Suprapubic skin (tissue), 4 donors: ENCODE measurements at places on chromosomes 2 and 18.

DNA sequence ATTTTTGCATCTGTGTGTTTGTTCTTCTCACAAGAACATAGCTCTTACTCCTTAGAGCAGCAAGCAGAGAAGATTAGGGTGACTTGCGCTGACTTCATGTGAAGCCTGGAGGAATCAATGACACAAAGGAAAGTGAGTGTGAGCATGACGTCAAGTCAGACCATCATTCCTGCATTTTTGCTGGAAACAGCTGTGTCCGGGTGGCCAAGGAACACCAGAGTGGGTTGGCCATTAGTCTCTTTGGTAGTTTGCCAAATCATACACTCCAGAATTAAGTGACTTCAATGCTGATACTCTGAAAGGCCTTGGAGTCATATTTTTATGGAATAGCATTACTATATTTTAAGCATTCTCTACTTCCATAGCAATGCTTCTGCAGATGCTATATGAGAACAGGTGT, 597.2 kb downstream of the DCDC2C start:
- H3K27ac ChIP-seq, result no peak overlapping the region
- H3K36me3 ChIP-seq, result no peaks in the 10 kb centered on the region
- no peak overlapping the region for H3K4me3 ChIP-seq
- no peaks in the 10 kb centered on the region for H3K27me3 ChIP-seq
- DNase-seq, result no peak
- H3K4me1 ChIP-seq, result no peaks in the 10 kb centered on the region

- no peaks in the 10 kb centered on the region for H3K36me3 ChIP-seq
- peak overlapping the region; percentile 21 for H3K27ac ChIP-seq
- H3K4me1 ChIP-seq, result peaks cover 31% of the 10 kb centered on the region
- H3K27me3 ChIP-seq, result no peaks in the 10 kb centered on the region
These were observed 41.8 kb downstream of the TCF7L1 start for GRCh38 chr2:85174943-85175342.

DNA sequence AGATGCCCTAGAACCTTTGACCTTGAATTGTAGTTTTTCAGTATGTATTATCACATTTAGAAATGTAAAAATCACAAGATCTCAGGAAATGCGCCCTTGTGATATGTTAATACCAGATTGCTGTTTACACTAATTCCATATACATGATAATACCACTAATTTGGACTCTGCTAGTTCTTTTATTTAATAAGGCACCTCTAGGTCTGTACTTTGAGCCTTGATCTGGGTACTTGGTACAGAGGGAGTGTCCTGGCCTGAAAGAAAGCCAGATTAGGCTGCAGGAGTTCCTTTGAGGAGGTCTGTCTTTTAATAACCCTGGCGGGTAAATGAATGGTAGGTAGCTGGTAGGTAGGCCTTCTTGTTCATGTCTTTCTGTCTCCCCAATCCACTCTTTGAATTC, 26.3 kb downstream of the PLEKHA3 start:
- H3K36me3 ChIP-seq, result peaks cover 50% of the 10 kb centered on the region
- no peaks in the 10 kb centered on the region for H3K4me1 ChIP-seq
- H3K4me3 ChIP-seq, result no peak overlapping the region
- no peak overlapping the region for H3K27ac ChIP-seq
- no peaks in the 10 kb centered on the region for H3K27me3 ChIP-seq
- DNase-seq, result no peak

- no peak overlapping the region for H3K27ac ChIP-seq
- no peaks in the 10 kb centered on the region for H3K27me3 ChIP-seq
- peaks cover 12% of the 10 kb centered on the region for H3K4me1 ChIP-seq
- no peaks in the 10 kb centered on the region for H3K36me3 ChIP-seq
- no peak for DNase-seq
- H3K4me3 ChIP-seq, result no peak overlapping the region
These were observed 95.7 kb upstream of the SLC39A10 start for GRCh38 chr2:195561116-195561921.

- no peaks in the 10 kb centered on the region for H3K27me3 ChIP-seq
- H3K27ac ChIP-seq, result peak overlapping the region; percentile 99
- no peaks in the 10 kb centered on the region for H3K36me3 ChIP-seq
- DNase-seq, result no peak
- peaks cover 29% of the 10 kb centered on the region for H3K4me1 ChIP-seq
These were observed 2.1 kb upstream of the PPP1CB start for GRCh38 chr2:28749526-28749925.

DNA sequence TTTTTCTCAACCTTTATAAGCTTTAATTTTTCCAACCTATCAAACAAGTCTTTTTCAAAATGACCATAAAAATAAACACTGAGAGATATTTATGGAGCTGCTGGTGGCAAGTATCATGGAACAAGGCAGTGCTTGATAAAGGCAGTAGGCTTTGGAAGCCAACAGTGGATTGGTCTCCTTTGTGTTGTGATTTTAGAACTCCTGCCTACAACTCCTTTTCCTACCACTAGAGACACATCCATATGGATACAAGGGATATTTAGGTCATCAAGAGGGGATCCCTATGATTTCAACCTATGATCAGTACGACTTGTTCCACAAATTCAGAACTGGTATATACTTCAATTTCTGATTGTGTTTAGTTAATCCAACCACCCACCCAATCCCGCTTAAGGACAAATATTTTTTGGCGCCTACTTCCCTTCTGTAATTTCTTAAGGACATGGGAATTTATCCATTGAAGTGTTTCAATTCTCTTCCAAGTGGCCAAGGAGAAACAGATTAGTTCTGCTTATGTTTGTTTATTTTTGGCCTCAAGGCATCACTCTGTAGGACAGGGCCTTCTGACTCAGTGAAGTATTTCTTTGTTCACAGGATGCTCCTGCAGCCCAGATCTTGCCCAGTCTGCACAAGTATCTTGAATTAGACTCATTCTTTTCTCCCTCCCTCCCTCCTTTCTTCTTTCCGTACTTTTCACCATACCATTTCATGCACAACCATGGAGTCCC, 2119.6 kb upstream of the PIK3C3 start:
- no peak for DNase-seq
- H3K27me3 ChIP-seq, result no peaks in the 10 kb centered on the region
- no peaks in the 10 kb centered on the region for H3K4me1 ChIP-seq
- H3K27ac ChIP-seq, result no peak overlapping the region
- H3K36me3 ChIP-seq, result no peaks in the 10 kb centered on the region

GRCh38 chr18:37524139-37524497, 41.5 kb downstream of the CELF4 start:
- H3K4me1 ChIP-seq, result peaks cover 4% of the 10 kb centered on the region
- no peak overlapping the region for H3K27ac ChIP-seq
- no peaks in the 10 kb centered on the region for H3K36me3 ChIP-seq
- H3K27me3 ChIP-seq, result peaks cover 61% of the 10 kb centered on the region
- H3K4me3 ChIP-seq, result no peak overlapping the region

GRCh38 chr2:70854411-70854810, 18.8 kb upstream of the CD207 start:
- H3K36me3 ChIP-seq, result no peaks in the 10 kb centered on the region
- no peak overlapping the region for H3K4me3 ChIP-seq
- no peak for DNase-seq
- no peak overlapping the region for H3K27ac ChIP-seq
- peaks cover 3% of the 10 kb centered on the region for H3K27me3 ChIP-seq

- H3K27ac ChIP-seq, result no peak overlapping the region
- H3K4me1 ChIP-seq, result no peaks in the 10 kb centered on the region
- no peaks in the 10 kb centered on the region for H3K27me3 ChIP-seq
These were observed 107.7 kb downstream of the INHBB start for GRCh38 chr2:120453635-120453998.

DNA sequence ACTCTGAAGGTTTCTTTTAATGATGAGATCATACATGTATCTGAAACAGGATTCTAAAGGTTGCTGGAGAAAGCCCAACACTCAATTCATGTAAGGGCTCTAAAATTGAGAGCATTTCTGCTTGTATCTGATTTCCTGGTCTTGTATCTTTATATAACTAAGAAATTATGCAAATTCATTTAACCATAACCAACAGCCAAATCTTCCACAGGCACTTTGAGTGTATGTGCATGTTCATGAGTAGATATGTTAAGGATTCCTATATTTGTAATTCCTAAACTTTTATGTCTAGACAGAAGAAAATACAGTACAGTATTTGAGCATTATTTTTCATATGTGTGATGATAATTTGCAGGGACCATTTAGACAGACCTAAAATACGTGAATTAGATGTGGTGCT, 20.4 kb upstream of the PELI1 start:
- H3K36me3 ChIP-seq, result no peaks in the 10 kb centered on the region
- no peak overlapping the region for H3K27ac ChIP-seq
- H3K4me3 ChIP-seq, result no peak overlapping the region
- H3K27me3 ChIP-seq, result no peaks in the 10 kb centered on the region

DNA sequence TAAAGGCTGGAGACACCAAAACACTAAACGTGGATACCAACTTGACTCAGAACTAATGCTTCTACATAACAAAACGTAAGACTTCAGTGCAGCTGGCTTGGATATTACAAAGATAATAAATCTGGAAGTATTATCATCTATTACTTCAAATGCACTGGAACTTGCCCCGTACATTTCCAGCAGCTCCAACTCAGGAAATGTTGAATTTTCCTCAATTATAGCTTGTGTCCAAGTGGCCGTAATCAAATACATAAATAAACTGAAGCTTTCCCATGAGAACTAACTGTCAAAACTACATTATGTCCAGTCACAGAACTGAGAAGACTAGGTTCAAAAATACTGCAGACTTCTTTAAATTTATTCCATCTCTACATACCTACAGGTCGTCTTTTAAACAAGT, 6.2 kb downstream of the PDE1A start:
- H3K36me3 ChIP-seq, result no peaks in the 10 kb centered on the region
- no peaks in the 10 kb centered on the region for H3K4me1 ChIP-seq
- no peak overlapping the region for H3K4me3 ChIP-seq
- H3K27me3 ChIP-seq, result no peaks in the 10 kb centered on the region
- H3K27ac ChIP-seq, result no peak overlapping the region

DNA sequence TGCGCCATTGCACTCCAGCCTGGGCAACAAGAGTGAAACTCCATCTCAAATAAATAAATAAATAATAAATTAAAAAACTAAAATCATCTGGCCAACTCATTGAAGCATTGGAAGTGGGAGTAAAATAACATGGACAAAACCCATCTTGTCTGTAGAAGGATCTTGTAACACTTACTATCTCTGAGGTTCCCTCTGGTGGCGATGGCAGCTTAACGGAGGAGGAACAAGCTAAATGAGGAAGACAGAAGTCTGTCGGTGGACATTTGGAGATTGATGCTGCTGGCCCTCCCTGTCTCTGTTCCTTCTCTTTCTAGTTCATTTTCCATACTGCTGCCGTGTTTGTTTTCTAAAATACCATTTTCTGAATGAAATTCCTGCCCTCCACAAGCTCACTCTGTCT, 43.4 kb downstream of the ZCCHC2 start:
- H3K4me1 ChIP-seq, result no peaks in the 10 kb centered on the region
- no peak overlapping the region for H3K4me3 ChIP-seq
- H3K27ac ChIP-seq, result no peak overlapping the region
- H3K36me3 ChIP-seq, result peaks cover 65% of the 10 kb centered on the region
- DNase-seq, result no peak

GRCh38 chr2:102258025-102258385, 53.4 kb upstream of the IL1RL1 start:
- no peaks in the 10 kb centered on the region for H3K36me3 ChIP-seq
- H3K4me1 ChIP-seq, result peaks cover 4% of the 10 kb centered on the region
- no peak overlapping the region for H3K27ac ChIP-seq
- no peak overlapping the region for H3K4me3 ChIP-seq
- no peak for DNase-seq

- no peaks in the 10 kb centered on the region for H3K27me3 ChIP-seq
- no peaks in the 10 kb centered on the region for H3K36me3 ChIP-seq
- H3K4me3 ChIP-seq, result no peak overlapping the region
- no peaks in the 10 kb centered on the region for H3K4me1 ChIP-seq
These were observed 205.9 kb downstream of the PTGR3 start for GRCh38 chr18:75003039-75003438.

GRCh38 chr2:44777537-44777936, 164.0 kb upstream of the SIX3 start:
- no peaks in the 10 kb centered on the region for H3K36me3 ChIP-seq
- H3K4me1 ChIP-seq, result peaks cover 13% of the 10 kb centered on the region
- H3K4me3 ChIP-seq, result no peak overlapping the region
- no peak for DNase-seq
- no peaks in the 10 kb centered on the region for H3K27me3 ChIP-seq
- no peak overlapping the region for H3K27ac ChIP-seq

- no peaks in the 10 kb centered on the region for H3K27me3 ChIP-seq
- no peak overlapping the region for H3K4me3 ChIP-seq
- no peaks in the 10 kb centered on the region for H3K4me1 ChIP-seq
- no peaks in the 10 kb centered on the region for H3K36me3 ChIP-seq
These were observed 91.3 kb downstream of the BAZ2B start for GRCh38 chr2:159525012-159525411.

- H3K4me1 ChIP-seq, result no peaks in the 10 kb centered on the region
- no peak overlapping the region for H3K27ac ChIP-seq
These were observed 61.4 kb upstream of the TWSG1 start for GRCh38 chr18:9273221-9273620.

DNA sequence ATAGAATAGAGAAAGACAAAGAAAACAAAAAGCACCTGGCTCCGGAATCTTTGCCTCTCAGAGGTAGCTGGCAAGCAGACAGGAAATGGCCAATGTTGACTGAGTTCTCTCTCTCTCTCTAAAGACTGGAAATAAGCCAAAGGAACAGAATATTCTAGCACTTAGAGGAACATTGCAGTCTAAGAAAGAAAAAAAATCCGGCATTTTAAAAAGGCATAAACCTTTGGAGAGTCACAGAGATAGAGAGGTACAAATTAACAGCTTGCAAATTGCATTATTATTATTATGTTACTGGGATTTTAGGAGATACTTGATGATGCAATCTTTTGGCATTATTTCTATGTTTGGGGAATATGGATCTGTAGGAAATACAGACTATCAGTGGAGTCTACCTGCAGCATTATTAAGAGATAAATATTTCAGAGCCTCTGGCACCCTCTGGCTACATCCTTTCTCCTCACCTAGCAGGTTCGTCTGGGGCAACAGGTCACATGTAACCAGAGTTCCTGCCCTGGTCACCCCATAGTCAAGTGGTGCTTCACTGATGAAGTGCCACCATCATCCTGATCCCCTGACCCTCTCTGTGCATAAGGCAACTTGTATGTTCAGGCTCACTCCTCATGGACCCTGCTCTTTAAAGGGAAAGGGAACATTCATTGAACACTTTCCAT, 318.9 kb upstream of the ACVR2A start:
- DNase-seq, result no peak
- no peaks in the 10 kb centered on the region for H3K36me3 ChIP-seq
- no peak overlapping the region for H3K27ac ChIP-seq
- H3K4me3 ChIP-seq, result no peak overlapping the region

GRCh38 chr2:203586206-203586605, 51.1 kb upstream of the RAPH1 start:
- H3K4me3 ChIP-seq, result no peak overlapping the region
- no peak overlapping the region for H3K27ac ChIP-seq
- no peaks in the 10 kb centered on the region for H3K36me3 ChIP-seq
- no peaks in the 10 kb centered on the region for H3K27me3 ChIP-seq

- no peaks in the 10 kb centered on the region for H3K4me1 ChIP-seq
- H3K27ac ChIP-seq, result no peak overlapping the region
- no peak overlapping the region for H3K4me3 ChIP-seq
- no peaks in the 10 kb centered on the region for H3K36me3 ChIP-seq
- H3K27me3 ChIP-seq, result no peaks in the 10 kb centered on the region
- no peak for DNase-seq
These were observed 159.3 kb upstream of the SERPINE2 start for GRCh38 chr2:224198436-224198835.
